ENCODE measurements at places on chromosomes 4 and X. TPM values are rescaled to one million over a fixed set of nuclear protein-coding genes. Genes with fewer than 3 reads are reported as not detected.

The PPP3CA gene
- total RNA-seq: 20.8 TPM

The OPRPN gene
- total RNA-seq: not detected

The PAK3 gene
- 43.5 TPM for total RNA-seq

The ASB12 gene
- not detected for total RNA-seq

The HS6ST2 gene
- 2.6 TPM for total RNA-seq

The PNCK gene
- not detected for total RNA-seq

All from body of pancreas (tissue), 4 donors.